Activated CD4-positive, alpha-beta T cell treated with anti-CD3 and anti-CD28 coated beads, Interleukin-10, Interleukin-2, amounts not matched to agents 100 ng/mL and 50 ng/mL, durations not matched to agents 16 hours and 8 hours (primary cell): ENCODE measurements at places on chromosomes 11 and 22.

DNA sequence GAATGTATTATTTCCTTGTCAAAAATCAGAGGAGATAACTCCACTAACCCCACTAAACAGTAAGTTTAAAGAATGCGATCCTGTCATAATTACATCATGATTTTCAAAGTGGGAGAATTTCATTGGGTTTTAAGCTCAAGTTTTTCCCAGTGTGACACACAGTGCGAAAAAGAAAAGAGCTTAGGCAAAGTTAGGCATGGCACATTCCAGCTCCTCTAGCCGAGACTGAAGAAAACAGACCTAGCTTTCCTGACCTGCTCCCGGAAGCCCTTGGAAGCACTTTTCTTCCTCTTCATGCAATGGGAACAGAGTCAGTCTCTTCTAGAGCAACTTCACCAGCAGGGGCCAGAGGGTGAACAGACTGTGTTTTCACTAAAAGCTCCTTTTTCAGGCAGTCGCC, 76.6 kb upstream of the AKIP1 start:
- DNase-seq, result no peak

DNA sequence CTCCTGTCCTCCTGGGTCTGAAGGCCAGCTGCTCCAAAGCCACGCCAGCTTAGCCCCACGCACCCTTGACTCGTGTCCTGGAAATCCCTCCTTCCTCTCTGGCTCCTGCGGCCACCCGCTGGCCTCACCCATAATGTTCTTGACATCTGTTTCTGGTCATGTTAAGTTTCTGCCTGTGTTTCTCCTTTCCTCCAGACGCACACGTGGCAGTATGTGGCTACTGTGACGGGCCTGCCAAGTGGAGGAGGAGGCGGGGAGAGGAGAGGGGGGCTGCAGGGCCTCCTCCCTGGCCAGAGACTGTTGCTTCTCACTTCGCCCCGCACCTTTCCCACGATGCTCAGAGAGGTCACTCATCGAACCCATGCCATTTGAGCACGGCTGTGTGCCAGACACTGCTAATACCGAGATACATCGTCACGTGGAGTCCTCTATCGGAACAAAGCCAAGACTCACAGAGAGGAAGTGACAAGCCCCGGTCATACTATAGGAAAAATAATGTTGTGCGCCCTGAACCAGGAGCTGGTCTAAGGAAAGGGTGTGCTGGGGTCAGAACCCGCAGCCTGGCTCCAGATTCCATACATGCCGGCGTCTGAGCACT, 11.5 kb downstream of the C1QTNF6 start:
- DNase-seq, result no peak

GRCh38 chr11:45652781-45653180, 12.6 kb downstream of the CHST1 start:
- no peak for DNase-seq

DNA sequence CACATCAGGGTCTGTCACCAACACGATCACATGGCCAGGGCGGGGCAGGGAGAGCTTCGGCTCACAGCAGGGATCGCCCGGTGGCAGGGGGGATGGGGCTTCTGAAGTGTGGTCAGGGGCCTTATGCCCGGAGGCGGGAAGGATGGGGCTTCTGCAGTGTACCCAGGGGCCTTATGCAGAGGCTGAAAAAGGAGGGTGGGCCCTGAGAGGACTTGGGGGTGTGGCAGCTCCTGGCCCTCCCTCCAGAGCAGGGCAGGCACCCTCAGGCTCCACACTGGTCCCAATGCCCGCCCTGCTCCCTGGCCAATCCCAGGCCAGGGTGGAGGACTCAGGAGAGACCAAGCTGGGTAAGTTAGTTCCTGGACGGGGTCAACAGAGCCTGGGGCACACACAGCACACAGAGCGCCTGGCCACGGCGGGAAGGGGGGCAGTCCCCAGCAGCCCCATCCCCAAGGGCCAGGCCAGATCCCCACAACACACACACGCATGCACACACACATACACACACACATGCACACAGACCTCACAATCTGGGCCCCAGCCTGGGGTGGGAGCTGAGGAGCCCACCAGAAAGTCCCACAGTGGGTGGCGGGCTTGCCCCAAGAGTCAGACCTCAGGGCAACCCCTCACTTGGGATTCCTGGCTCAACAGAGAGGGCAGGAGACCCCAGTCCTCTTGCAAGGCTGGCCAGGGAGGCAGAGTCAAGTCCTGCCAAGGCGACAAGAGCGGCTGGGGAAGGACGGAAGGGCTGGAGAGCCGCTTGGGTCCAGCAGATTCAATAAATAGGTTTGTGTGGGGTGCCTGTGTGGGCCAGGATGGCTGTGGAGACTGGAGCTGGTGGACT, 1.1 kb upstream of the CEND1 start:
- no peak for DNase-seq

DNA sequence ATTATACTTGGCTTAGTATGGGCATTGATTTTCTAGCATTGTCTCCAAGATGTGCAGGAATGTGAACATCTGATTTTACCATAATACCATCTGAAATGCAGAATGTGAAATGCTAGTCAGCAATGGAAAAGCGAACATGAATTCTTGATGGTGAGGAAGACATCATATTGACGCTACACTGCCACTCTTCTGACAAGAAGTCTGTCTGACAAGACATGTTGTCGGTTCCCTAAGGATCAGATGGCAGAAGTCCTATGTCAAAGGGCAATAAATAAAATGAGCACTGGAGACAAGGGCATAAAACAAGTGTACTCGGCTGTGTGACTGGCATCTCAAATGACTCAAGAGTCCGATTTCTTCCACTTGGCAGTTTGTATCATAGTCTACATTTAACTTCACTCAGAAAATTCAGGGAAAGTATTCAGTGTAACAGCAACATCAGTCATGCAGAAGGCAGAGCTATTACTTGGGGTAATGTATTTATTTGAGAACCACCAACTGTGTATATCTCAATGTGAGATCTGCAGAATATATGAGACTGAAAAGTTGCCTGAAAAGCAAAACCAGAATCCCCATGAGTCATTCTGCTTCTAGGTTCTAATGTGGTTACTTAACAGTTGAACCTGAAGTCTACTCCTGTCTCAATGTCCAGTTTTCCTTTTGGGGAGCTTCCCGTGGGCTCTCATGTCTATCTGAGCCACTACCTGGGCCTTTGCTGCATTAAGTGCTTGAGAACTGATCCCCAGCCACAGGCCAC, 51.5 kb downstream of the SLC17A6 start:
- DNase-seq, result no peak

GRCh38 chr11:2565447-2566222, 120.8 kb downstream of the KCNQ1 start:
- DNase-seq, result no peak

GRCh38 chr22:39646398-39647063, 76.0 kb downstream of the CACNA1I start:
- DNase-seq, result no peak

DNA sequence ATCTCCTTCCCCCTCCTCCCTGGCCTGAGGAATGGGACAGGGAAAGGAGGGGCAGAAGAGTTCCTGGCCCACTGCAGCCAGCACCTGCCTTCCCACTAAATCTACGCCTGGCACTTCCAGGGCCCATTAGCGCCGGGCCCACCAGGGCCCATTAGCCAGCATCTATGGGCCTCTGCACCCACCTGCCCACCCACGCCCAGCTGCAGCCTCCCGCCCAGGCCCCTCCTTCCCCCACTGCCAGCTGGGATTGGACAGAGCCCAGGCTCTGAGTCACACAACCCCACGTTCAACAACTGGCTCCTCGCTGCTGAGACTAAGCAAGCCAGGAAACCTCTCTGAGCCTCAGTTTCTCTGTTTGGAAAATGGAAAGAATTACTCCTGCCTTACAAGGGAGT, 48.7 kb downstream of the CYTH4 start:
- no peak for DNase-seq
